ENCODE measurements at places on chromosomes 7 and 10.
A peak's percentile ranks its signal among the peaks of the same experiment; 100 is the strongest.

DNA sequence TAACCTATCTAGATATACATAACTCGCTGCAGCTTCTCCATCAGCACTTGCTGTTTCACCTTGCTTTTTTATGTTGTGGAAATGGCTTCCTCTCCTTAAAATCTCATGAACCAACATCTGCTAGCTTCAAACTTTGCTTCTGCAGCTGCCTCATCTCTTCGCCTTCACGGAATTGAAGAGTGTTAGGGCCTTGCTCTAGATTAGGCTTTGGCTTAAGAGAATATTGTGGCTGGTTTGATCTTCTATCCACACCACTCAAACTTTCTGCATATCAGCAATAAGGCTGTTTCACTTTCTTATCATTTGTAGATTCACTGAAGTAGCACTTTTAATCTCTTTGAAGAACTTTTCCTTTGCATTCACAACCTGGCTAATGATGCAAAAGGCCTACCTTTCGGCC lies 49.2 kb upstream of the AGR3 start:
- no peak for DNase-seq
- H3K36me3 ChIP-seq = no peaks in the 10 kb centered on the region
- no peak overlapping the region for H3K4me3 ChIP-seq
- H3K27ac ChIP-seq = no peak overlapping the region
- peaks cover 5% of the 10 kb centered on the region for H3K27me3 ChIP-seq

DNA sequence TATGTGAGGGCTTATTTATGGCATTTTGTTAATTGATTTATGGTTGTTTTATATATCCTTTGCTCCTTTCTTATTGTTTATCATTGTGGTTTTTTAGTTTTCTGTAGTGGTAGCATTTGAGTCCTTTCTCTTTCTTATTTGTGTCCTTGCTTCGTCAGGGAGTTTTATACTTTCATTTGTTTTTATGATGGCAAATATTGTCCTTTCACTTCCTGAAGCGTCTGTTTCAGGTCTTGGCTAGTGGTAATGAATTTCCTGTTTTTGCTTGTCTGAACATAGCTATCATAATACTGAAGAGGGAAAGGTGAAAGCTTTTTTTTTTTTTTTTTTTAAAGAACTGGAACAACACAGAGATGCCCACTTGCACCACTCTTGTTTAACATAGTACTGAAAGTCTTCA lies 228.2 kb downstream of the ATRNL1 start:
- no peak overlapping the region for H3K27ac ChIP-seq
- no peak for DNase-seq
- no peaks in the 10 kb centered on the region for H3K27me3 ChIP-seq
- H3K4me3 ChIP-seq = no peak overlapping the region

DNA sequence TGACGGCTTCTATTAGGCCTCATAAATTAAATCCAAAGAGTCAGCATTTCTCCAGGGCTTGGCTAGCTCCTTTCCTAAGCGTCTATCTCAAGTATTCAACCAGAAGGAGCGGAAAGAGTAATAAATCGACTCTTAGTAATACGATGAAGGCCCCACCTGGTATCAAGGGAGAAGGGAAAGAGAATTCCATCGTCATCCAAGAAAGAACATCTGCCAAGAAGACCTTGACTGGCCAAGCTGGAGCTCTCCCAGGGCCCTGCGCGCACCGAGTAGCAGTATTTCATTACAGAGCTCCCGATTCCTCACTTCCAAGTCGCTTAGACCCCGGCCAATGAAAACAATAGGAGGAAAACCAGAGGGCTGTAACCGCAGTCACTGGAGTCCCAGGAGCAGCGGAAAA lies 178.0 kb upstream of the FRMD4A start:
- H3K27me3 ChIP-seq = no peaks in the 10 kb centered on the region
- peak overlapping the region; percentile 69 for H3K27ac ChIP-seq
- H3K4me3 ChIP-seq = no peak overlapping the region

DNA sequence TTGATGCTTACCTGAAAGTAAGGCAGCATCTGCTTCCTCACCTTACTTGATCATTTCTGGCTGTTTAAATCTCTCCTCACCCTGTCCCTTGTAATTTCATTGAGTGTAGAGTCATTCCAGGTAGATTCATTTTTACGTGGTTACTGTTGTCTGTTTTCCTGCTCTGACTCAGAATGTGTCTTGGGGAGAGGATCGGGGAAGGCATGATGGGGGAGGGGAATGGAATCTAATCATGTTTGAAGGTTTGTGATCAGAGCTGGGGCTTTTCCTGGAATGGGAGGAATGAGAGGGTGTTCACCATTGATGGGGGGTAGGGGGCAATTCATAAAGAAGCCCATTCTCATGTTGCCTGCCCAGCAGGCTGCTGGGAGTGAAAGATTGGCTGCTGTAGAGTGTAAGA lies 18.7 kb downstream of the SEC24C start:
- peaks cover 9% of the 10 kb centered on the region for H3K36me3 ChIP-seq
- no peak overlapping the region for H3K4me3 ChIP-seq
- H3K4me1 ChIP-seq = peaks cover 38% of the 10 kb centered on the region
- H3K27me3 ChIP-seq = no peaks in the 10 kb centered on the region

DNA sequence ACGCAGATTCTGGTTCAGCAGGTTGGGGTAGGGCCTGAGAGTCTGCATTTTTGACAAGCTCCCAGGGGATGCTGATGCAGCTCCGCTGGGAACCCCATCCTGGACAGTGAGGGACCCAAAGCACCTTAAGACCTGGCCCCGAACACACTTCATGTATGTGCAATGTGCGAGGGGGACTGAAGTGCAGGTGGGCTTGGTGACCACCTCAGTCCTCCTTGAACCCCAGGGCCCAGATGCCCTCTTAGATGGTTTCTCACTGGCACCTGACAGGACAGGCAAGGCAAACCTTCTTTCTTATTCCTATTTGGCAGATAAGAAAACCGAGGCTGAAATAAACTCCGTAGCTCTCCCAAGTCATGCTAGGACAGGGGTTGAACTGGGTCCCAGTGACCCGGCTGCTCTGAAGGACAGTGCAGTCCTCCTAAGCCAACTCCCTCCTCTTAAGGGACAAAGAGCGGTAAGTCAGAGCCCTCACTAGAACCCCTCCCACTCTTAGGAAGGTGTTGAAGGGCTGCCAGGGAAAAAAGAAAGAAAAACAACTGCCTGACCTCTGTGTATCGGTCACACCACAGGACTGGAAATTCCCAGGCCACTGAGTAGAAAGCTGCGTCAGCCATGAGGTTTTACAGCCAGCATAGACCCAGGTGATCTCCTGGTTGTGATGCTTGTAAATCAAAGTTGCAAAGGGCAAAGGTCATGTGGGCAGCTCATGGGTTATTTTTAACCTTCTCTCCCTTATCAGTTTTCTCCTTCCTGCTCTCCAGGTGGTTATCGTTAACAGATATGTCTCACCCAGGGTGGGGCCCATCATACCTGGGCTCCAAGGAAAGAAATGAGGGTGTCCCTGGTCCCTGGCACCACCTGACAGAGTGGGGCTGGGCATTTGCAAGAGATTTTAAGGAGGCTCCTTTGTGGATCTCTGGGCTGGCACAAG lies 90.9 kb upstream of the SMNDC1 start:
- H3K4me1 ChIP-seq = no peaks in the 10 kb centered on the region
- no peaks in the 10 kb centered on the region for H3K27me3 ChIP-seq
- DNase-seq = no peak
- no peak overlapping the region for H3K4me3 ChIP-seq
- no peaks in the 10 kb centered on the region for H3K36me3 ChIP-seq
- no peak overlapping the region for H3K27ac ChIP-seq

DNA sequence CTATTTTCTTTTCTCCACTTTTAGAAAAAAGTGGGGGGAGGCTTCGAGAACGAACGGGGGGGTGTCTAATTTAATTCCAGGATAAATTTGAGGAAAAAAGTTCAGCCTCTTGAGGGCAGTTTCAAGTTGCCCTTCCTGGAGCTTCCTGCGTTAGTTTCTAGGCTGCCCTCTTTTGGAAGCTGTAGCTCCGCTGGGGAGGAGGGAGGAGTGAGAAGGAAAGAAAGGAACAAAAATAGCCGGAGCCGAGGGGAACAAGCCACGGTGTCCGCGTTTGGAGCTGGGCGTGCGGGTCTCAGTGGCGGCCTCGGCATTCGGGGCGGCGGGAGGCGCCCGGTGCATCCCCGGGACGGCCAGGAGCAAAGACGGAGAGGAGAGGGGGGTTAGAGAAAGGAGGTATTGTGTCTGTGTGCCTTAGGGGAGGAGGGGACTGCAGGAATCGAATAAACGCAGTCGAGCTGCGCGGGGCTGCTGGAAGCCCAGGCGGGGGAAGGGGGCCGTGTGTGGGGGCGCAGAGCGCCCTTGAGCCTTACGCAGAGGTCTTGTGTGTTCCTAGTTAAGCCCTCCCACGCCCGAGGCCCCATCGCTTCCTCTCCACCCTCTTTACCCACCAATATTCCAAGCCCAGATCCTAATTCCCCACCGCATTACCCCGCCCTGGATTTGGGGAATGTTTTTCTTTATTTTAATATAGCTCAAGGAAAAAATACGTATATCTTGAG lies 2.0 kb upstream of the TNRC18 start:
- peaks cover 34% of the 10 kb centered on the region for H3K4me1 ChIP-seq
- DNase-seq = no peak
- peaks cover 68% of the 10 kb centered on the region for H3K27me3 ChIP-seq
- peak overlapping the region; percentile 84 for H3K4me3 ChIP-seq
- H3K36me3 ChIP-seq = no peaks in the 10 kb centered on the region

DNA sequence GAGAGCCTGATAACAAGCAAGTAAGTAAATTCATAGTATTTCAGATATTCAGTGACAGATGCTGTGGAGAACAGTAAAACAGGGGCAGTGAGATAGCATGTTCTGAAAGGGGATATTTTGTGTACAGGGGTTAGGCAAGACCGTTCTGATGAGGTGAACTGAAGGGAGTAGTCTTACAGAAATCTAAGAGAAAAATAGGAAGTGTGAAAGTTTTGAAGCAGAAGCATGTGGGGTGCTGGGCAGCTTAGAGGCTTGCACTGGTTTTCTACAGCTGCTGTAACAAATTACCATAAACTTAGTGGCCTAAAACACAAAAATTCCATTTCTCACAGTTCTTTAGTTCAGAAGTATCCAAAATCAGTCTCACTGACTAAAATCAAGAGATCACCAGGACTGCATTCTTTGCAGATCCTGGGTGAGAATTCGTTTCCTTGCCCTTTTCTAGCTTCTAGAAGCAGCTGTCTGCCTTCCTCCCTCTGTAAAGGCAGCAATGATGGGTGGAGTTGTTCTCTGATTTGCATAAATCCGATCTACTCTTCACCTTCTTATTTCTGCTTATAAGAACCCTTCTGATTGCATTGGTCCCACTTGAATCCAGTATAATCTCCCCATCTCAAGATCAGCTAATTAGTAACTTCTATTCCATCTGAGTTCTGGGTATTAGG lies 7.5 kb upstream of the KLF14 start:
- no peak overlapping the region for H3K27ac ChIP-seq
- H3K4me3 ChIP-seq = no peak overlapping the region
- no peaks in the 10 kb centered on the region for H3K36me3 ChIP-seq
- no peak for DNase-seq

DNA sequence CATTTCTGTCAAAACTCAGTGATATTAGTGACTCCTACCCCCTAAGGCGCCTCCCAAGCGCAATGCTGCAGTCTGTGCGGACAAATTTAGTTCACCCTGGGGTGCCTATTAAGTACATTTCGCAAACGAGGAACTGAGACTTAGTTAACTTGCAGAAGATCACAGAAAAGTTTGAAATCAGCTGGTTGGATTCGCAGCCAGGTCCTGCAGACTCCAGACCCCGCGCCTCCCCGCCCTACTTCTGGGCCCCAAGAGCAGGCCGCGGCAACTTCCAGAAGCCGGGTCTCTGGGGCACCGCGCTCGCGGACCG lies 588 bp downstream of the CYREN start:
- peaks cover 22% of the 10 kb centered on the region for H3K36me3 ChIP-seq
- H3K4me1 ChIP-seq = peaks cover 59% of the 10 kb centered on the region
- H3K4me3 ChIP-seq = peak overlapping the region; percentile 87
- no peaks in the 10 kb centered on the region for H3K27me3 ChIP-seq
- no peak for DNase-seq

Measured in naive thymus-derived CD8-positive, alpha-beta T cell (primary cell).